ENCODE measurements at places on chromosomes 2 and 18.

GRCh38 chr18:3179430-3180089, 40.2 kb downstream of the MYOM1 start:
- no peak for ATAC-seq

DNA sequence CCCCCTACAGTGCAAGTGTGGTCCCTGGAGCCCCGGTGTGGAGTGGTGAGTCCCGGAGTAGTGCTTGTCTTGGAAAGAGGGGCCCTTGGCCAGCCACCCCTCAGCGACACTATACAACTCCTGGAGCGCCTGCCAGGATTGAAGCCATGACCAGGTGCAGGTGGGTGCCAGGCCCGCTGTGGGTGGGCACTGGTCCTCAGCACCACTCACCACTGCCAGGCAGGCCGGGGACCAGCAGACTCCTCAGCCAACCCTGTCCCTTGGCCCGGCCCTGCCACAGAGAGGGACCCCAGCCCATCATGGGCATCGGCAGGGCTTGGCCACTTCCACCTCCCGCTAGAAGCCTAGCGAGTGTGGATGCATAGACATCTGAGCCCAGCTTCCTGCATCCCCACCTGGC, 42.2 kb downstream of the STK25 start:
- ATAC-seq = no peak

DNA sequence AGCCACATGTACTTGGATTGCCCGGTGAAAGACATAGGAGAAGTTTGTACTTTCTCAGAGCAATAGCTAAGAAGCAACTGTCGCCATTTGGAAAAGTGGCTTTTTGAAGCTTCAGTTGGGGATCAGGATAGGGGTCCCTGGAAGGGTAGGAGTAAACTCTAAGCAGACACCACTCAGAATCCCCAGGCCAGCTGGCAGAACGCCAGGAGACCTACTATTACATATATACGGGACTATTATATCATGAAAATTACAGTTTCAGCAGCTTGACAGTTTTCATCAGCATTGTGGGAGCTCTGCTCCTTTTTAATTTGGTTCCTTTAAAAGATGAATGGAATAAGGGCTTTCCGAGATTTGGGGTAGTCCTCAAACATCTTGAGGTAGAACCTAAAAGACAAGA, 54.9 kb downstream of the SRD5A2 start:
- no peak for ATAC-seq

- ATAC-seq = no peak
These were observed 120.7 kb downstream of the ZNF521 start for GRCh38 chr18:25231327-25231691.

DNA sequence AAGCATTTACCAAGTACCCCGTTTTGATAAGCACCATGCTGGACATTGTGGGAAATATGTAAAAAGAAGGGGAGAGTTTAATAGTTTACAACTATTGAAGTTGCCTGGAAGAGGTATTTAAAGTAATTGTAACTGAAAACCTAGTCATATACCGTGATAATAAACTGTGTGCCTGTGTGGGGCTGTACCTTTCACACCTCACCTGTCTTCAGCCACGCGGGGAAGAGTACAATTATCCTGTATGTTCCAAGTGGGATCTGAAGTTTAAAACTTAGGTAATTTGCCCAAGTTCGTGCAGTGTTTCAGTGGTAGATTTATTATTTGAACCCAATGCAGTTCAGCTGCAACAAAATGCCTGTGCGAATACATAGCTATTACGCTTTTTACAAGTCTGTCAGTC, 128.2 kb upstream of the TMEM200C start:
- ATAC-seq = no peak

DNA sequence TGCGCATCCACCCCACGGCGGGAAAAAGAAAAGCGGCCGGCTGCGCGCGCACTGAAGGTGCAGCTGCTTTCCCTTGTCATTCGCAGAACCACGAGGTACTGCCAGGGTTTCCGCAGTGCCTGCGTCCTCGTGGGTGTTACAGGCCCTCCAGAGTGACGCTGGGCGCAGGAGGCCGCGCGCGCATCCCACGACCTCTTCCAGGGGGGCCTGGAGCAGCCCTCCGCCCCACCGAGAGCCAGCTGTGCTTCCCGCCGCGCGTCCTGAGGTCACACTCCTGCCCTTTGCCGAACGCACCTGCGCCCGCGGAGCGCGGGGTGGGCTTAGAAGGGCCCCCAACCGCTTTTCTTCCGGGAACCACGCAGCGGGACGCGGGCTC, 378 bp upstream of the IAH1 start:
- peak; percentile 57 for ATAC-seq

GRCh38 chr2:150020937-150021673, 433.5 kb upstream of the MMADHC start:
- no peak for ATAC-seq

DNA sequence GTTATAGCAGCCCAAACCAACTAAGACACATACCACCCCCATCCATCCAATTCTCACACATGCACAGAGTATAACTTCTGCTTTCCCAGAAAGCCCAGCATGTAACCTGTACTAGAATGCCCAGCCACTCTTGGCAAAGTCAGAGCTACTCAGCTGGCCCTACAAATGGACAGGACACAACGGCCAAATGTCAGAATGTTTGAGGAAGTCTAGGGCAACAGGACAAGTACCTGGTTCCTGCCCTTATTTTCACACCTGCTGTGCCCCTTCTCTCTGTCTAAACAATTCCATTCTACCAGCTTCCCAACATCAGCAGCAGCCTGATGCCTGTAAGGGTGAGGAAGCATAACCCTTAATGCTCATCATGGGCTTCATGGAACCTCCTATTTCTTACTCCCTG, 15.1 kb upstream of the BZW1 start:
- ATAC-seq = no peak

DNA sequence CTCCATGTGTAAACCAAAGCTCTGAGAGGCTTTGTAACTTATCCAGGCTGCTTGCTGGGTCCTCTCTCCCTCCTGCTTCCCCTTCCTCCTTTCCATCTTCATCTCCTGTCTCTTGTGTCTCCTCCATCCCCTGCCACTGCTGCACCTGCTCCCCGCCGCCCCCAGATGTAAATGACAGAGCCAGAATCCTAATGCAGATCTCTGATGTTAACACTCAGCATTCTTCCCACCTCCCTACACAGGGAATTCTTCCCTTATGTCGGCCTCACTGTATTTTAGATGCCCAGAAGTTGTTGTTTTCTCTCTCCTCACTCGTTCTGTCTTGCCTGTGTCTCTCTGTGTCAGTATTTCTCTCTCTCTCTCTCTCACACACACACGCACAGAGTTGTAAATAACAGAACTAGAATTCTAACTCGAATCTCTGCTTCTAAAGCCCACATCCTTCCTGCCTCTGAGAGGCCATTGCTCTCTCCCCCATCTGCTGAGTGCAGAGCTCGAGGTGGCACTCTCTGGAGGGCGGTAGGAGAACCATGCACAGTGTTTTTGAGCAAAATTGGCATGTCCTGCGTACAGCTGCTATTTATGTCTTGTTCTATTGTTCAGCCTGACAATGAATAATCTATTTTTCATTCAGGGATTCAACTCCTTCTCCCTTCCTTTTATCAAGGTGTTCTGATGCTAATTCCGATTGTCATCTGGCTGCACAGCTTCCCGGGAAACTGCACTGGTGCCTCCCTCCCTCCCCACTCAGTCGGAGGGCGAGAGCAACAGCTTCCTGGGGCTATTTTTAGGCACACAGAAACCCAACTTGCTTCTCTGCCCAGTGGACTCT, 219.9 kb downstream of the SH3RF3 start:
- peak; percentile 76 for ATAC-seq

- no peak for ATAC-seq
These were observed 66.5 kb downstream of the SLC40A1 start for GRCh38 chr2:189514104-189514503.

- ATAC-seq = no peak
These were observed 120.9 kb upstream of the RND3 start for GRCh38 chr2:150608341-150608740.

All from activated CD4-positive, CD25-positive, alpha-beta regulatory T cell treated with anti-CD3 and anti-CD28 coated beads, Interleukin-2, amount 50 U/mL, for 24 hours (primary cell).